ENCODE measurements at places on chromosomes 5 and 9.

- DNase-seq, result no peak
Measured at GRCh38 chr5:150178262-150178661, 11.6 kb upstream of the SLC6A7 start.

GRCh38 chr9:14314424-14314928 is 535 bp upstream of the NFIB start:
- no peak for DNase-seq

DNA sequence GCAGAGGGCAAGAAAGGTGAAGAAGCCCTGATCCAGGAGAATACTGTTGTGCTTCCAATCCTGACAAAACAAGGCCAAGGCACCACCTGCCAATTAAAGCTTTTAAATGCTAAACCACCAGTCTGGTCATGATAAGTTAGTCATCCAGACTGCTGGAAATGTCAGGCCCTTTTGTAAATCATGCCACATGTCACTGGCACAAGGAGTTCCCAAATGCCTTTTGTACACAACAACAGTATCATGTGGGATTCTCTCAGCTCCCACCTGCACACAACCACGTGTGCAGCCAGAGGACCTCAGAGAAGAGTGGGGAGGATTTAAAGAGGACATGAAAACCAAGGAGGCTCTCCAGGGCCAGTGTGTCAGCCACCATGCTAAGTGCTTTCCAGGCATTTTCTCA is 99.3 kb downstream of the CDK5RAP2 start:
- no peak for DNase-seq

DNA sequence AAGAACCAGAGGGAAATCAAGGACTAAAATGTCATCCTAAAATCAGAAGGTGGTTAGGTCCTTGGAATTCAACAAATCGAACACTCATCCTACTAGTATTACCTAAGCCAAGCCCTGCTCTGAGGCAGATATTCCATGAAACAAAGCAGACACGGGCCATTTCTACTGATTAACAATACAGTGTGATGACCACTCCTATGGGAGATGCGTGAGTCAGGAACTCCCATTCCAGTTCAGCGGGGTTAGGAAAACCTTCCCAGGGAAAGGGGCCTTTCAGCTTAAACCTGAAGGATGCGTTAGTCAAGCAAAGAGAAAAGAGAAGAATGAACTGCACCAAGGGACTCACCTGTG is 117.8 kb upstream of the LHFPL2 start:
- DNase-seq, result no peak

- no peak for DNase-seq
Measured at GRCh38 chr5:149664083-149664482, 66.0 kb upstream of the PPARGC1B start.

GRCh38 chr5:1511651-1512540 is 11.9 kb downstream of the LPCAT1 start:
- DNase-seq, result no peak

GRCh38 chr5:11322133-11322532 is 561.1 kb upstream of the DAP start:
- peak; percentile 10 for DNase-seq

- DNase-seq, result no peak
Measured at GRCh38 chr5:170217831-170218230, 15.0 kb upstream of the C5orf58 start.

- DNase-seq, result no peak
Measured at GRCh38 chr5:74044936-74045335, 418.9 kb downstream of the ARHGEF28 start.

GRCh38 chr5:42518595-42519221 is 95.5 kb downstream of the GHR start:
- no peak for DNase-seq

DNA sequence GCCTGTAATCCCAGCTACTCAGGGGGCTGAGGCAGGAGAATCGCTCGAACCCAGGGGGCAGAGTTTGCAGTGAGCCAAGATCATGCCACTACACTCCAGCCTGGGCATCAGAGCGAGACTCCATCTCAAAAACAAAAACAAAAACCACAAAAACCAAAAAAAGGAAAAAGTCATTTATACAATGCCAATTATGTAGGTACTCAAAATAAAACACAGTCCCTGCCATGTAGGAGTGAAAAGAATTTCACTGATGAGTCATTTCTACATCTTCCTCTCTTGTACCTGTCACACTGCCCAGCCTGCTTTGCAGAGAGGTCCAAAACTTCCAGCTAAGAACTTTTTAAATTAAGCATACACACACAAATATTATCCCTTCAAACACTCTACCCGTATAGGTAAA is 215.8 kb downstream of the EPB41L4A start:
- no peak for DNase-seq

DNA sequence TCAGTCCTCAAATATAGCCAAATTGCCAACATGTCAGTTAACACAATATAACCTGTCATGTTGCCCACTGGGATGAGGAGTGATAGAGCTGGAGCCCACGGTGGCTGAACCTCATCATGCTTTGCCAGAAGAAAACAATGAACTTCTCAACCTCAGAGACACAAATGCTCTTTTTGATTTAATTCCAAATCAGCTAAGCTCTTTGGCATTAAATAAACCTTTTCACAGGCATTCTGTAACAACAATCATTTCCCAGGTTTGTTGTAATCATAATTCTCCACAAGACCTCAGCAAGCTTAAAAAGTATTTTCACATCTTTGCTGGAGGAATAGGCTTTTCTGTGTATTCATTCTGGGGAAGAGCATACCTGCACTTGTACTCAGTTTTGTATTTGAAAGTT is 830.9 kb downstream of the MAT2B start:
- no peak for DNase-seq

- DNase-seq, result no peak
Measured at GRCh38 chr5:148437249-148437648, 53.5 kb downstream of the FBXO38 start.

GRCh38 chr5:110852053-110852452 is 113.2 kb downstream of the SLC25A46 start:
- DNase-seq, result no peak

DNA sequence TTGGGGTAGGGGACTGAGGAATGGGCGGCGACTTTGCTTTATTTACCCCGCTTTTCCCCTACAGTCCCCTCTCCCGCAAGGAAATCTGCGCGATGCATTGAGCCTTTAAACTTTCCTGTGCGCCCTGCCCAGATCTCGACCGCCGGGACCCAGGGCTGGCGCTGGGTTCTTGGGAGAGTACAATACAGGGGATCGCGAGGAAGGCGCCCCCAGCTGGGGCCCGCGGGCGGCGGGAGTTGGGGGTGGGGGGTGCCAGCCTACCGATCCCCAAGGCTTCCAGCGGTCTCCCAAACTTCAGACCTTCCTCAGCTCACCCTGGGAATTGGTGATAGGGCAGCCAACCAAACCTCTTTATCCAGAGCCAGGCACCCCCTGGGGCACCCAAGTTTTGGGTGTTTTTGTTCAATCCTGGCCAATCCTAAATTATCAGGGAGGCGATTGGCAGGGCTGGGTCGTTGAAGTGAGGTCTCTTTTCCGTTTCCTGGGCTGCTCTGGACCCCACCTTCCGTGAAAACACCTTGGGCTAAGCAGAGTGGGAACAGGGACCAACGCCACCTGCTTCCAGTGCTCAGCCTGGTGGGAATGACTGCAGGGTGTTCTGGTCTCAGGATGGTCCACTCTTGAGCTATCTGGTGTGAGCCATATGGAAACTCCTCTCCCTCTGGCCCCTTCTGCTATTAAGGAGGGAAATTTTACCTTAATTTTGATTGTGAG is 51.4 kb upstream of the DAB2IP start:
- no peak for DNase-seq

GRCh38 chr5:131212471-131213021 is 41.8 kb downstream of the LYRM7 start:
- no peak for DNase-seq

GRCh38 chr5:73234204-73234555 is 61.2 kb downstream of the TMEM174 start:
- DNase-seq, result no peak

DNA sequence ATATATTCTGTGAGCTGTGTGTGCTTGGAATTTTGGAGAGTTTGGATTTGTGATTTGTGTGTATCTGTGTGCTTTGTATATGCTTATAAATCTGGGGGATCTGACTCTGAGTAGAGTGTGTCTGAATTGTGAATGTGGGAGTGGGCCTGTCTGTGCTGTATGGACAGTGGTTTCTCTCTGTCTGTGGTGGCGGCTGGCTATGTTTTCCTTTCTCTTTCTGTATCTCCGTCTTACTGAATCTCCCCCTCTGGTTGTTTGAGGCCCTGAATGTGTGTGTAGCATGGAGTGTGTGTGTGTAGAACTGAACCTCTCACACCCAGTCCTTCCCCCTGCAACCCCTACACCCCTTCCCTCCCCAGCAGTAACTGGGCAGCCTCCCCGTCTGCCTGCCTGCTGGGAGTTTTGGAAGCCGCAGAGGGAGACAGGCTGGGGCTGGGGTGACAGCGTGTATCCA is 4.7 kb downstream of the CXXC5 start:
- DNase-seq, result peak; percentile 33

DNA sequence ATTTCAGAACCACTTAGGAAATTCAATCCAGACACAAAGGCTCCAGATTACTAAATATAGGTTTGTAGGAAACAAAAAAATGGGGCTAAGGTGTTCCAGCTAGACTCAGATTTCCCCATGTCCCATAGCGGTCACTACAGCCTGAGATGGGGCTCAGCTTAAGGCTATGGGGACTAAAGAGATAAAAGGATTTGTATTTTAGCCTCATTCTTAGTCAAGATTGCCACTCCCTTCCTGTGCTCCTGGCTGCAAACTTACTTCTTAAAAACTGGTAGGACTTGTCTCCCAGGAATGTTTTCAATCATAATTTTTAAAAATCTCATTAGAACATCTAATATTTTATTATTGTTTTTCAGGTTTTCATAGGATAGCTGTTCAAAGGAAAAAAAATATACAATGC is 253.8 kb upstream of the DAB2 start:
- no peak for DNase-seq

Measured in CD4-positive, alpha-beta T cell treated with Interleukin-17A for 1 hour (primary cell).